ENCODE measurements at places on chromosomes 11 and 22. TPM values are rescaled to one million over a fixed set of nuclear protein-coding genes. Genes with fewer than 3 reads are reported as not detected.

The TRMU gene
- 24.6 TPM for polyA plus RNA-seq

The SGSM1 gene
- polyA plus RNA-seq, result not detected

The SLC5A12 gene
- polyA plus RNA-seq, result not detected

The CARNS1 gene
- polyA plus RNA-seq, result 1.8 TPM

The CCDC188 gene
- not detected for polyA plus RNA-seq

The FGF4 gene
- polyA plus RNA-seq, result not detected

The P2RX6 gene
- polyA plus RNA-seq, result not detected

The GSTT2B gene
- polyA plus RNA-seq, result not detected

The MPEG1 gene
- polyA plus RNA-seq, result 76.6 TPM

The KRTAP5-10 gene
- not detected for polyA plus RNA-seq

The MPPED2 gene
- 2.5 TPM for polyA plus RNA-seq

The TRPM5 gene
- polyA plus RNA-seq, result not detected

The NXPE1 gene
- not detected for polyA plus RNA-seq

The ESAM gene
- 25.3 TPM for polyA plus RNA-seq

The UBASH3B gene
- polyA plus RNA-seq, result 5.5 TPM

The DDX10 gene
- 18.8 TPM for polyA plus RNA-seq

The C11orf86 gene
- not detected for polyA plus RNA-seq

The SLC22A8 gene
- not detected for polyA plus RNA-seq

The PTPRCAP gene
- polyA plus RNA-seq, result 958 TPM

The SCGB1D2 gene
- polyA plus RNA-seq, result not detected

The CDC45 gene
- polyA plus RNA-seq, result 0.44 TPM

The RGL4 gene
- polyA plus RNA-seq, result 0.78 TPM

The BDNF gene
- not detected for polyA plus RNA-seq

The PGA5 gene
- polyA plus RNA-seq, result not detected

The HTATIP2 gene
- polyA plus RNA-seq, result 68.2 TPM
